NCI-H1436 treated with DMSO at 0.1 percent for 48 hours (cell line): ENCODE measurements at places on chromosomes 12 and 14.

DNA sequence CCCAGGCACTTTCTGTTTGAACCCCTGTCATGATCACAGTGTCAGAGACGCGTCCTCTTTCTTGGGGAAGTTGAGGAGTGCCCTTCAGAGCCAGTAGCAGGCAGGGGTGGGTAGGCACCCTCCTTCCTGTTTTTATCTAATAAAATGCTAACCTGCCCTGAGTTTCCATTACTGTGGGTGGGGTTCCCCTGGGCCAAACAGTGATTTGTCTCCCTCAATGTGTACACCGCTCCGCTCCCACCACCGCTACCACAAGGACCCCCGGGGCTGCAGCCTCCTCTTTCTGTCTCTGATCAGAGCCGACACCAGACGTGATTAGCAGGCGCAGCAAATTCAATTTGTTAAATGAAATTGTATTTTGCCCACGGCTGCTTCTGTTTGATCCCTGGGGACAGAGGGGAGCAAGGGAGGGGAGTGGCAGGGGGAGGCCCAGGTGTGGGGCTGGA is 5.1 kb downstream of the SHMT2 start:
- no peak for DNase-seq

GRCh38 chr14:51424561-51425251 is 184.7 kb downstream of the TMX1 start:
- DNase-seq, result no peak

GRCh38 chr12:109418848-109419480 is 58.1 kb downstream of the KCTD10 start:
- DNase-seq, result no peak

DNA sequence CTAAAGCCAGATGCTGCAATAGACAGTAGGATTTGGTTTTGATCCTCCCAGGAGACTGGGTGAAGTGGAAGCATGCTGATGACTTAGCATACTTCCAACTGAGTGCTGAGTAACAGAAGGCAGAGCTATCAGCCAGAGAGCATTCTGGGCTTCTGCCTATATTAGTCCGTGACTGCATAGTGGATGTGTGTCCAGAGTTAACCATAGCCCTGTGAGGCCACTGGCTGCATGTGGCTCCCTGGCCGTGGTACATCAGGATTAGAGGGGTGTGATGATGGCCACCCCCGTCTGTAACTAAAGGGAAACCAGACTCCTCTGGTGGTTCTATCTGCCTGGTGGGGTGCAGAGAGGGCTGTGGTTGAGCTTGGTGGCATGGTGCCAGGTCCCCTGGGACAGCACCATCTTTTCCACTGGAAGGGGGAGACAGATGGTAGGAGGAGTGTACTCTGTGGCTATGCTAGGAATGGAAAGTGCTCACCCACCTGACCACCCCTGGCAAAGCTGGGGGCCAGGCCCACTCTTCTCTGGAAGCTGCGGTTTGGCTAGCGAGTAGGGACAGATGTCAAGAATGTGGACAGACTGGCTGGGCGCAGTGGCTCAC is 27.4 kb downstream of the ABCD4 start:
- DNase-seq, result no peak

GRCh38 chr14:24838945-24839616 is 205.1 kb upstream of the GZMB start:
- no peak for DNase-seq

GRCh38 chr12:107564946-107565345 is 120.7 kb upstream of the PWP1 start:
- DNase-seq, result no peak

- DNase-seq, result no peak
Measured at GRCh38 chr12:111756196-111756595, 10.5 kb upstream of the ALDH2 start.

DNA sequence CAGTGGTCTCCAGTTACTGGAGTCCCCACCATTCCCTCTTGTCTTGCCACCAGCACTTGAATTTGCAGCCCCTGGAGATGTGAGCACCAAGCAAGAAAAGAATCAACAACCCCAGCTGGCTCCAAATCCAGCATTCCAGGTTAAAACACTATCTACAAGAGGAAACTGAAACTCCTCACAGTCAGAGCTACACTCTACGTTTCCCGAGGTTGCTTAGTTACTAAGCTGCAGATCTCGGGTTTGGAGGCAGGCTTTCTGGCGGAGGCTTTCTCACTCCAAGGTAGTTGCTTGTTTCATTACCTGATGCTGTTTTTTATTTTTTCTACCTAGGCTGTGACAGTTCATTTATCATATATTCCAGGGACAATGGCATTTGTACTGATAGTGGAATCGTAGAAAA is 248.1 kb downstream of the GLT1D1 start:
- no peak for DNase-seq

- DNase-seq, result no peak
Measured at GRCh38 chr12:86683568-86684304, 427.5 kb upstream of the MGAT4C start.

- DNase-seq, result no peak
Measured at GRCh38 chr14:102525219-102525928, 15.8 kb upstream of the ANKRD9 start.

- no peak for DNase-seq
Measured at GRCh38 chr12:95815632-95816212, 25.2 kb upstream of the NTN4 start.

DNA sequence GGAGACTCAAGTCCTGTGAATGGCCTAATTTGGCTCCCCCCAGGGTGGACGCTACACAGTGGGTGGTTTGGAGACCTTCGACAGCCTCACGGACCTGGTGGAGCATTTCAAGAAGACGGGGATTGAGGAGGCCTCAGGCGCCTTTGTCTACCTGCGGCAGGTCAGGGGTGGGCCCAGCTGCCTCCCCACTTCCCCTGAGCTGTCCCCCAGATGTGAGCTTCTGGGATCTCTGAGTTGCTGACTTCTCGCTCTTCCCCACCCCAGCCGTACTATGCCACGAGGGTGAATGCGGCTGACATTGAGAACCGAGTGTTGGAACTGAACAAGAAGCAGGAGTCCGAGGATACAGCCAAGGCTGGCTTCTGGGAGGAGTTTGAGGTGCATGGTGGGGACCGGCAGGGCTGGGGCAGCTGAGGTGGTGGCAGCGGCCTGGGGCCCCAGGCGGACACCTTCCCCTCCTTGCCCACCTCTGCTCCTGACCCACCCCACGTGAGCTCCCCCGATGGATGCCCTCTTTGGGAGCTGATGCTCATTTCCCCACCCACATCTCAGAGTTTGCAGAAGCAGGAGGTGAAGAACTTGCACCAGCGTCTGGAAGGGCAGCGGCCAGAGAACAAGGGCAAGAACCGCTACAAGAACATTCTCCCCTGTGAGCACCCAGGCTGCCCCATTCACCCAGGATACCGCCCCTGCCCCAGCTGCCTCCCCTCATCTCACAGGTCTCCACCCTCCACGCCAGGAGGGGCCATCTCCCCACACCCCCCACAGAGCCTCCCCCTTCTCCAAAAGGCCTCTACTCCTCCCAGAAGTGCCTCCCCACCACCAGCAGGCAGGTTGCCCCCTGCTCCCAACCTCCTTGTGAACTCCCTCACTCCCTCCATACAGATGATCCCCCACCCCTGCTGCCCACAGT is 4.2 kb downstream of the PTPN6 start:
- DNase-seq, result no peak

GRCh38 chr12:103050273-103050672 is 92.8 kb downstream of the ASCL1 start:
- DNase-seq, result no peak

DNA sequence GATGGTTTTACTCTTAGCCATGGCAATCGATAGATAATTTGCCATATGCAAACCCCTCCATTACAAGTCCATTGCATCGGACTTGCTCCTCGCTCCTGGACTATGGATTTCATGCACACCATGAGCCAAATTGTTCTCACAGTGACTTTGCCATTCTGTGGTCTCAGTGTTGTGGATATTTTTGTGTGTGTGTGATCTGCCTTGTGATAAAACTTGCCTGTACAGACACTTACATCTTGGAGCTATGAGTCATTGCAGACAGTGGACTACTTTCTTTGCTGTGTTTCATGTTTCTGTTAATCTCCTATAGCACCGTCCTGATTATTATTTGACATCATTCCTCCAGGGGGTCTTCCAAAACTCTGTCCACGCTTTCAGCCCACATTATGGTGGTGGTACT is 8.4 kb upstream of the OR4K13 start:
- no peak for DNase-seq

GRCh38 chr12:87509237-87509820 is 519.9 kb downstream of the C12orf50 start:
- DNase-seq, result peak; percentile 19

DNA sequence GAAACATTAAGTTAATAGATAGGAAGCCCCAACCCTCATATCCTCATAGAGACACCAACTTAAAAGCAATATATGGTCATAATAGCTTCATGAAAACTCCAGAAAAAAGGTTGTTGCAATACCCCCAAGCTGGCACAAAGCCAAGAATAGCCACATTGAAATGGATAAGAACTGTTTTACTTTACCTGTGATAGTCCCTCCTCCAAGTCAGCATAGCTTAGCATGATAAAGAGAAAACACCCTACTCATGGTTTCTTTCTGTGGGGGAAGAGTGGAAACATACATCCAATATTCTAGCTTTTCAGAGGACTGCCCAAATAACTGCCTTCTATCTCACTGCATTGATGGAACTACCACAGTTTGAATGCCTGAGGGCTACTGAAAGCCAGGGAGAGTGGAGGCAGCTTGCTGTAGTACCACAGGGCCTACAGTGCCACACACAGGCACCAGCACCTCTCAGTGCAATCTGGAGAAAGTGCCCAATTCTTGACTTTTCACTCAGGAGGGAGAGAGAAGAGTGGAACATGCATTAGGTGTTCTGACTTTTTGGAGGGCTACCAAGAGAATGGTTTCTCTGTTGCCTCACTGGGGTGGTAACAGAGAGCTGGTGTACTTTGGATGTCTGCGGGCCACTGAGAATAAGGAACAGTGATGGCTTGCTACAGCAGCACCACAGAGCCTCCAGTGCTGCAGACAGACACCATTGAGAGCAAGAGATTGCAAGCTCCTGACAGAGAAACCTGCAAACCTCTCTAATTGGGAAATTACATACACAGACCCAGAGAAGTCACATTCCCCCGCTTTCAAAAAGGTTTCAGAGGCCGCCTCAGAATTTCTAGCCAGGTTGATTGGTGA is 157.1 kb upstream of the GARIN2 start:
- no peak for DNase-seq

DNA sequence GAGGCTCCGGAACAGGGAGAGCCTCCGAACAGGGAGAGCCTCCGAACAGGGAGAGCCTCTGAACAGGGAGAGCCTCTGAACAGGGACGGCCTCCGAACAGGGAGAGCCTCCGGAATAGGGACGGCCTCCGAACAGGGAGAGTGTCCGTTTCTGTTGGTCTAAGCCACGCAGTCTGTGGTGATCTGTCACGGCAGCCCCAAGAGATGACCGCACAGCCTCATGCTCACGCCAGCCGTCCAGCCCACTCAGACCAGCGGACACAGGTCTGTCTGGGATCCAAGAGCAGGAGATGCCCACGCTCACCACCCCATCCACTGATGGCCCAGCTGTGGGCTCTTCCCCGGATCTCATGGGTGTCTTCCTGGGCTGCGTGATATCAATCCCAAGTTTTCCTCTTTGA is 33.3 kb downstream of the GALNT9 start:
- no peak for DNase-seq

GRCh38 chr12:100151769-100152168 is 9.1 kb upstream of the BLTP3B start:
- DNase-seq, result no peak

- DNase-seq, result no peak
Measured at GRCh38 chr12:131378176-131378842, 332.6 kb upstream of the SFSWAP start.

DNA sequence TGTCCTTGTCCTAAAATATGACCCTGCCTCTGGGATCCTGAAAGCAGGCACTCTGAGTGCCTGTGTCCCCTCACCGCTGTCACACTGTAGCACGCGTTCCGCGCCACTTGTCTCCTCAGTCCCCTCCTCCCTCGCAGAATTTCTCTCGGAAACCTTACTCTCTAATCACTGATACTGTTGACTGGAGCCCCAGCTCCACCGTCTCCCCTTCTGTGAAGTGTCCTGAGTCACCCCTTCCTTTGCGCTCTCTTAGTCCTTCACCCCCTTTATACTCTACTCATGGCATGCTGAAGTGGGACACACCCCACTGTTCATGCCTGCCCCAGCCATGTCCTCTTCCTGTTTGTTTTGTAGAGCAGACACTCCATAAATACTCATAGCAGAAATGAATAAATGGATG is 104.7 kb downstream of the ZNF664 start:
- no peak for DNase-seq

DNA sequence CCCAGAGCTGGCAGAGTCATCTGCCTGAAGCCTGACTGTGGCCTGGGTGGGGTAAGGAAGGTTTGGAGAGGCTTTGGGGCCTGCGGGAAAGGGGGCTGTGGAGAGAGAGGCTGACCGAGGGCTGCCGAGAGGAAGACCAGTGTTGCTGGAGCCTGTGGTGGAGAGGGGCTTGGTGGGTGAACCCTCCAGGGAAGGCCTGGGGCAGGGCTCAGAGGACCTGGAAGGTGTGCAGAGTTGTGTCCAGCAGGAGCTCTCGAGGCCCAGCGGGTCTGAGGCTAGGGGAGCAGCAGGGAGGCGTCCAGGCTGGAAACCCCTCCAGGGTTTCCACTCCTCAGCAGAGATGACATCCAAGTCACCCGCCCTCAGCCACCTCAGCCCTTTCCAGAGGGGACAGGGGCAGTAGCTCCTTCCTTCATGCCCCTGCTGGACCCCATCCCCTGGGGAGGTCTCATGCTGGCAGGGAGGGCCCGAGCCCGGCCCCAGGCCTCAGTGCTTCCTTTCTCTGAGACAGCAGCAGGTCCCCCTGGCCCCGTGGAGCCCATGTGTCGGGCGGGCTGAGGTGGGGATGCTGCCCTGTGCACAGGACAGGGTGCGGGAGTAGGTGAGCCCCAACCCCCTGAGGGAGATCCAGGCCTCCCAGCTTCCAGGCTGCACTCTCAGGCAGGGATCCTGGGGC is 8.4 kb downstream of the CEP170B start:
- no peak for DNase-seq

DNA sequence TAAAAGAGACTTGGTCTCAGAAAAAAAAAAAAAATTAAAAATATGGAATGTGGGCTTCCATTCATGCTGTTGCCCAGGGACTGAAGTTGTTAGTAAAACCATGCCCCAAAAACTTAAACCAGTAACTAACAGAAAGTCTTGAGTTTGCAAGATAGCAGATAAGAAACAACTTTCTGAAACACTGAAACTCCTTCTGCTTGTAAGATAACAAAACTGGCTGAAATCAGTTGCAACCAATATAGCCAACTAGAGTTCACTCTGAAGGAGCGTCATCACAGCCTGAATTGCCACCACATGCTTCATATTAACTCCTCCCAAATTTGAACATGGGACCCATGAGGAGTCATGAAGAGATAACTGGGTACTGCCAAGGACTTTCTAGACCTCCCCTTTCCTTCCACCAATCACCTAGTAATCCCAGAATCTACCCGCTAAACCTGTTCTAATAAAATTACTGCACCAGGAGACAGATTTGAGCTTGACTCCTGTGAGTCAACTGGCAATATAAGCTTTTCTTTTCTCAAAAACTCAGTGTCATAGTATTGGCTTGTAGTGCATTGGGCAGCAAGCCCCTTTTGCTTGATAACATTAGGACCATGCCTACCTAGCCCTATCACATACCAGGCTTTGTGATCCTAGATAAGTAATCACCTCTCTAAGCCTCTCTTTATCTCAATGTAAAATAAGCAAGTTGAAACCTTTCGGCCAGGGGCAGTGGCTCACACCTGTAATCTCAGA is 53.6 kb downstream of the R3HDM2 start:
- no peak for DNase-seq

- DNase-seq, result no peak
Measured at GRCh38 chr12:90013409-90013808, 304.8 kb upstream of the ATP2B1 start.
